Activated T-cell treated with anti-CD3 and anti-CD28 coated beads for 48 hours (primary cell): ENCODE measurements at places on chromosomes 2 and 18.

GRCh38 chr2:197929008-197929885, 124.9 kb downstream of the PLCL1 start:
- no peak for DNase-seq

DNA sequence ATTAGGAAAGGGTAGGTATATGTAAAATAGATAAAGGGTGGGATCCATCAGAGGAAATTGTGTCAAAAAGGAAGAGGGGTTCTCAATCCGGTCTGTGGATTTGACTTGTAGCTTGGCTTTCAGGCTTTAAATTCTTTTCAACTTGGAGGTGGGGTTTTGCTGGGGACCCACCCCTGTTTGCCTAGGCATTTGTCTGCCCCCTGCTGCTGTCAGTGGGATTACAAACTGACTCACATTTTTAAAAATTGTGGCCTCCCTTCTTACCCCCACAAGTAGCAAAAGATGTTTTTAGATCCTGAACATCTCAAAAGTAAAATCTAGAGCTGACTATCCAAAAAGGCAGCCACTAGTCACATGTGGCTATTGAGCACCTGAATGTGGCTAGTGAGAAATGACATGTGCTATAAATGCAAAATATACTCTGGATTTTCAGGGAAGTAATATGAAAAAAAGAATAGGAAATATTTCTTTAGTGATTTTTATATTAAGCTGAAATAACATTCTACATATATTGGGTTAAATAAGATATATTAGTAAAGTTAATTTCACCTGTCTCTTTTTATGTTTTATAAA, 178.9 kb downstream of the GFPT1 start:
- no peak for DNase-seq

- DNase-seq: no peak
These were observed 3.0 kb upstream of the IL1A start for GRCh38 chr2:112787294-112787693.

DNA sequence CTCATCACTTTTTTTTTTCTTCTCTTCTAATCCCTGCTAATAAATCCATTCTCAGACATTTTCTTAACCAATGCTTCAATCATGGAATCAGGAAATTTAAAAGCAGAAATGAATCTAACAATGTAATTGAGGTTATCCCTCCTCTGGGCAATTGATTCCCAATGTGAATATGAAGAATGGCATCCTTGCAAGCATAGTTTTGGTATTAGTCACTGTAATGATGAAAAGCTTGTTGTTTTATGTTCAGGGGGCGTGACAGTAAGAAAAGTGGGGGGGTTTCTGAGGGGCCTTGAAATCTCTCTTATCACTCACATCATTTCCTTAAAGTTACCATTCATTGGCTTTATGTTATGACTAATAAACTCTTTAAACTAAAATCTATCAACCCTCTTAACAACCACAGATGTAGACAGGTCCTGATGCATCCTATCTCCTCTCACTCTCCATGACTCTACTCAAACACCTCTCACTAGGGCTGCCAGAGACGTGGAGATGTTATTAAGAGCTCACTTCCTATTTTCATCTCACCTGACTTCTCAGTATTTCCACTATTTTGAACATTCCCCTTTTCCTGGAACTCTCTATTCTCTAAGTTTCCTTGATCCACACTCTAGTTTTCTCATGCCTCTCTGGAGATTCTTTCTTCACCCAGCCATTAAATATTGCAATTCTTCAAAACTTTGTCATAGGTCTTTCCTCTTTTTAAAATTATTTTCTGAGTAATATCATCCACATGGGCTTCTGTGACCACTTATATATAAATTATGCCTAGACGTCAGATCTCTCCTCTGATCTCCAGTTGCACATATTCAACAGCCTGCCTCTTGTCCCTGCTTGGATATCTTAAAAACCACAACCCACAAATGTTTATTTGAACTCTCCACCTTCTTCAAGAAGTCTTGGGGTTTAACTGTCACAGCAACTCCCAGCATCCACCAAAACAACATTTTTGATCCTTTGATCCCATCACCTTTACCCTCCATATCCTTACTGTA, 332.9 kb downstream of the CDH2 start:
- DNase-seq: no peak

- peak; percentile 88 for DNase-seq
These were observed at the start of gene ZNF513 for GRCh38 chr2:27380626-27381545. ZNF513 (minus strand) TSS chr2:27380734; CDS start chr2:27380526, 208 bp downstream.

DNA sequence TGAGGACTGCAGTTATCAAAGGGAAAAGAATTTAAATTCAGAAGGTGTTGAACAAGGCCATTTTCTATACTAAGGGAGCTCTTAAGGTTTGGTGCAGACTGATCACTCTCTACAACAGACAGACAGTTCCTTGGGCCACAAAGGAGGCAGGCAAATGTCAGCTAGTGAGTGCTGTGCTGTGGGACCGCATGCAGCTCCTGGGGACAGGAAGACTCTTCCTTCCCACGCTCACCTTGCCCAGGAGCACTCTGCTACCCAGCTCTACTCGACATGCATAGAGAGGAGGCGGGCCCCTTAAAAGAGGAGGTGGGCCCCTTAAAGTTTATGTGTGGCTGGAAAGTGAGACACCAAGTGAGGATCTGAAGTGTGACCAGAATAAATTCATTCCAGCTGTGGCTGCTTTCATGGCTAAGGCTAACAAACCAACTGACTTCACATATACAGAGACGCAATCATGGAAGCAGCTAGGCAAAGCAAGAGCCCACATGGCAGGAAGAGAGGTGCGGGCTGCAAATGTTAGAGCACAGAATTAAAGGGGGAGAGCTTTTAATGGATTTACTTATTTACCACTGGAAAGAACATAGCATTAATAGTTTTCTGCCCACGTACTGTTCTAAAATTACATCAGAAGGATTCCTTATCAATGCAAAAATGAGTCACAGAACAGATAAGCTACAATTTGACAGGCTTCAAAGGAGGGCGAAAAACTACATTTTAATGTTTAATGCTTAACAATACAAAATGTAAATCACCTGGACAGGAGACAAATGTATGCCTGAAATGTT, 101.4 kb upstream of the RNU4ATAC start:
- DNase-seq: no peak

- DNase-seq: no peak
These were observed 8.5 kb upstream of the CXCR4 start for GRCh38 chr2:136126421-136126926.

GRCh38 chr2:48043746-48044145, 137.4 kb upstream of the FBXO11 start:
- DNase-seq: no peak

DNA sequence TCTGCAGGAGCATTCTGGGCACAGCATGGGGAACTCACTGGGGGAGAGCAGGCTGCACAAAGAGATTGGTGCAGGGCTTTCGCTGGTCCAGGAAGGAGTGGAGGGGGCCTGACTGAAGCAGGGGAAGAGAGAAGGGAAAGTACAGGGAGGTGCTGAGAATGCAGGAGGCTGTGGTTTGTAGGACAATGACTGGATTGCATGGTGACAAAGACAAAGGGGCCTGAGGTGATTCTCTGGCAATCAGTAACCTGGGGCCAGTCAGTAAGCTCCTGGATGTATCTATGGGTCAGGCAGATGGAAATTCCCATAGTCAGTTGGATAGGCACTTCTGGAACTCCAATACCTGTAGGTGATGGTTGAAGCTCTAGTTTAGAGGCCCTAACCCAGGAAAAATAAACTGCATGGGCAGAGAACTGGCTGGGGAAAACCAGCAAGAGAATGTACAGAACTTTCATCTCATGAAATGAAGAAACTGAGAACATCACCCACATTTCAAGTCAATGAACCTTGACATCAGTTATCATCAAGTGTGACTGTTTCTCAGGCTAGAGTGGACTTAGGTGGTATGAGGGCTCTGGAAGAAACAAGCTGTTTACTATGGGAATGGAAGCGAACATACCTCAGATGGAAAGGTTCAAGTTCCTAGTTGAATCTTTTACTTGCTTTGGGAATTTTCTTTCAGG, 193.2 kb downstream of the TPGS2 start:
- DNase-seq: no peak

DNA sequence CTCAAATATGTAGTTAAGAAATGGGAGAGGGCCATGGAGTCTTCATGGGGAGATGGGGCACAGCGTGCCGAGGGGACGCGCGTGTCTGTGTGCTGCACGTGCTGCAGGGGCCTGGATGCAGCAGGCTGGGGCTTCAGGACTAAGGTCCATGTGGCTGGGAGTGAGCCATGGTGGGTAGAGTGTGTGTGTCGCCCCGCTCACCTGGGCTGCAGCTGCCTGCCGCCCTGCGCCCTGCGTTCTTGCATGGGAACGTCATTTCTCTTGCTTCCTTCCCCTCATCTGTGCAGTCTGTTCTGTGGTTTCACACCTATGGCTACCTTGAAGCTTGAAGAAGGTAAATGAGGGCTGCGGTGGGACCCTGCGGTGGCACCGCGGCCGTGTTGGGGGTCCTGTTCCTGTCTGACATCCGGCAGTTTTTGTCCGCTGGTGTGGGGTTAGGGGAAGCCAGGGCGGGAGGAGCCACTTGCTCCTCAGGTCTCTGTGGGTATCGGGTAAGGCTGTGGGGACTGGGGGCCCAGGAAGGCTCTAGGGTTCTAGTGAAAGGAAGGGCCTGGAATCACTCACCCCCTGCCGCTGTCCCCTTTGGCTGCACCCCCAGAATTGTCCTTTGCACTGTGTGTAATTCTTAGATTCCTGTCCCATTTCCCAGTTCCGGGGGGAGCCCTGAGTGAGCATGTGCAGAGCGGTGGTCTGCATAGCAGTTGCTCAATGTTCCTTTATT, 54.1 kb upstream of the HS6ST1 start:
- DNase-seq: no peak

GRCh38 chr2:181517685-181518301, 60.6 kb downstream of the ITGA4 start:
- no peak for DNase-seq

DNA sequence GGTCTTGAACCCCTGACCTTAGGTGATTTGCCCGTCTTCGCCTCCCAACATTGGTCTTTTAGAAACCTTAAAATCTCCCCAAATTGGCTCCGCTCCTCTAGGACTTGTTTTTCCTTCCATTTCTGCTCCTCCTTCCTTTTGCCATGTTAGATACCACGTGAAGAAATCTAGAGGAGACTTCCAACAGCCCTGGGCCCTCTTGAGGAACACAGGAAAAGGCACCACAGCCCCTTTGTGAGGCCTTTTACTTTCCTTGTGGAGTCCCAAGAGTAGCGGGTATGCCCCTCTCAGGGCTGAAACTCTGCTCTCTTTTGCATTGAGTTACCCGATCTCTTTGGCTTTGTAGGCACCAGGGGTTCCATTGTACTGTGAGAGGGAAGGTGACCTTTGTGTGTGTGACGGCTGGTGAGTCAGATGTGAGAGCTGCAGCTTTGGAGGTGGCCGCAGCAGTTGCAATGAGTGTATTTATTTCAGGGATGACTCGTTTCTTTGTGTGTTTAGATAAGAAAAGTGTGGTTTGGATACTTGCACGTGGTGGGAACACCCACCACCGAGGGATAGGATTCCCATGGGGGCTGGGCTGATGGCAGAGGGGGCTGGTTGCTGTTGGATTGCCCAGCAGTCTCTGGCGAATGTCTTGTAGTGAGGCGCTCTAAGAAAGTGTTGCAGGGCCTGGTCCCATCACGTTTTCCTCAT, 218.4 kb upstream of the HS6ST1 start:
- DNase-seq: peak; percentile 22

DNA sequence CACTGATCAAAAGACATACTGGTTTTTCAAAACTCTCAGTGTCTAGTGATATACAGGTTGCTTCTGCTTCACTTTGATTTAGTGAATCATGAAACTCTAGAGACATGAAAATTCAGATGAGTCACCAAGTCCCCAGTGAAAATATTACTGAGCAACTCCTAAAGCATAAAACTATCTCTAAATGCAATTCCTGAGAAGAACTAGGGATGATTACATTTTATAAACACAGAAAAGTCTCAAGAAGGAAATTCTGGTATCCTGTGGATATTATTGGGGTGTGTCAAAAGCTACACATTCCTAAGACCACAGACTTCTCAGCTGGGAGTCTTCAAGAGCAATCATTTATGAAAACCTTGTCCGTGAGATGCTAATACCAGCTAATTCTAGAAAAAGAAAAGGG, 9.7 kb downstream of the LRRTM4 start:
- DNase-seq: no peak

- DNase-seq: no peak
These were observed 43.5 kb upstream of the SLC9A2 start for GRCh38 chr2:102575888-102576287.

DNA sequence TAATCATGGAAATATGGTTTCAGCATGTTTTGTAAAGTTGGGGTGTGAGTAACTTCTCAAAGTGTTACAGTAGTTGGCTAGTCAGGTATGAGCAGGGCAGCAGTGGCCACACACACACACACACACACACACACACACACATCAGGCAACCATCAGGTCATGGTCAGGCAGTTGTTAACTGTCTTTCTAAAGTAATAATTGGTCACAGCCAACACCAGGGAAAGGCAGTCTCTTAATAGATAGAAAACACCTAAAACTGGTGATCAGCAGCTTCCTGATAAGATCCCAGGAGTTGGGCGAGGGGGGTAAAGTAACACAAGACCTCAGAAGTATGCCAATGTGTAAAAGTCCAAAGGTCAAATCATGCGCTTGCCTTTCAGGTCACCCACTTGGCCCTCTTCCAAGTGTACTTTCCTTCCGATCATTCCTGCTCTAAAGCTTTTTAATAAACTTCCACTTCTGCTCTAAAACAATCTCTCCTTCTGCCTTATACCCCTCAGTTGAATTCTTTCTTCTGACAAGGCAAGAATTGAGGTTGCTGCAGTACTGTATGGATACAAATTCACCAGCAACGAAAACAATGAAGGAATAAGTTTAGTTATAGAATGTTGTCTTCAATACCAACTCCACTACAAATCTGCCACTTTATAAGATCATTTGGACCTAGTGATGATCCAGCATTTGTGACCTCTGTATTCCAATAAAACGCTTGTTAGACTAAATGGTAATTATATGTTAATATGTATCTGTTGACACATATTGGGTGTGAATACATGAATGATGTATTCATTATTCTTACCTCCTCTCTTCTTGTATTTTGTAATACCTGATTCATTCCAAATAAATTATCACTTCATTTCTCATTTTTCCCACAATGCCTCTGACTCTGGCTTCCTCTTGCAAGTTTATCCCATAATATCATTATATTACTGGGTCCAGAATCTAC, 254.3 kb downstream of the METTL4 start:
- no peak for DNase-seq

DNA sequence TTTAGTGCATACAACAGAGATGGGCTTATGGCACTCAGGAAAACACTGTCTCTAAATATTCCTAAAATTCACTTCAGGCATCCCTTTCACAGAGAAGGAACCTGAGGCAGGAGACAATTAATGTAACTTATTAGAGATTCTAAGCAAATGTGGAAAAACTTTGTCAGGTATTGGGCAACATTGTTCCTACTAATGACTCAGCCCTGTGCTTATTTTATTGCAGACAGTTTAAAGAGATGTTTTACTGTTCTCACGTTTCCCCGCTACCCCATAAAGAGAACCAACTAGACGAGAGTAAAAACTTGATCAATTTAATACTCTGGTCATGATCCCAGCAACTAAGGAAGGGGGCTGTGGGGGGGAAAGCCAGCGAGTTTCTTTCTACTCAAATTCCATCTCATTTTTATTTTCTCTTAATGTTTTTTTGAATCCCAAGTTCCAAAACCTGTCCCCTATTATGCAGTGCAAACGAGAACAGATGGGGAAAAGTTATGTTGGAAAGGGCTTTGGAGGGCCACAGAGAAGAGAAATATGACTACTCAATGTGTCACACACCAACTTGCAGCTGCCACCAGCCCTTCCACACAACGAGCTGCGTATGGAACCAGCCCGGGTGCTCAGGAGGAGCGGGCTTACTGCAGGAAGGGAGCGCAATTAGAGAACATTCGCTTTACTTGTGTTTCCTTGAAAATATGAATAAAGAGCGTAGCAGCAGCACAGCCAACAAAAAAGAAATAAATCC, 18.7 kb upstream of the ACVR1 start:
- no peak for DNase-seq
